ENCODE measurements at places on chromosomes 1 and 21.

GRCh38 chr1:43913051-43913501 lies 20.5 kb upstream of the ARTN start:
- DNase-seq, result no peak

GRCh38 chr1:113981962-113982931 lies 3.0 kb downstream of the OLFML3 start:
- DNase-seq, result peak; percentile 90

- no peak for DNase-seq
These were observed 174.8 kb downstream of the TNFSF18 start for GRCh38 chr1:172875892-172876291.

DNA sequence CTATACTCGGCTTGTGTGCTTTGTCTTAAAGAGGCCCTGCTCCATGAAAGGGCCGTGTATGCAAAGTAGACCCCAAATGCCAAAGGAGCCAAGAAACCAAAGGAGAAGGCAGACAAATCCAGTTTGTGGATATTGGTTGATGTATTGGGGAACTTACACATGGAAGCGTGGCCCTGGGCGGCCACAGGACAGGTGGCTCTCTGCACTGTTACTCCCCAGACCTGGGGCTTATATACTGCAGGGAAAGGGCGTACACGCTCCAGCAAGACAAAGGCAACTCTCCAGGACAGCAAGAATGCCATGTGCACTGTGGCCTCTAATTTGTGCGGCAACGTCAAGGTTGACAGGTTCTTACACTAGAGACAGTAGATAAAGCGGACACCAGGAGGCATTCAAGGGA lies 24.8 kb downstream of the RSPH1 start:
- no peak for DNase-seq

DNA sequence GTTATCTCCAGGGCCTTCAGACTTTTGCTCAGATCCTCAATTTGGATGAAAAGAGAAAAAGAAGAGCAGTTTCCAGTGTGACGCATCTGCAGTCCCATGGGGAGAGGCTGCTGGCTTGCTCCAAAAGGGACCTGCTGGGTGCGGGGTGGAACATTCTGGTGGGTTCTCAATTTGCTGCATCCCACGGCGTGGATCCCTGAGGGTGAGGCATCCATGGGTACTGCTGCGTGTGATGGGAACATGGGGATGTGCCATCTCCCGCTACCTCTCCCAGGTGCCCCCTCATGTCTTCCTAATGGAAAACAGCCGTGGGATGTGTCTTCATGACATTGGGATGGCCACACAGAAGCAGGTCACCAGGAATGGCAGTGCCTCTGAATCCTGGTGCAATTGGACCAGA lies 221.3 kb upstream of the AJAP1 start:
- no peak for DNase-seq

DNA sequence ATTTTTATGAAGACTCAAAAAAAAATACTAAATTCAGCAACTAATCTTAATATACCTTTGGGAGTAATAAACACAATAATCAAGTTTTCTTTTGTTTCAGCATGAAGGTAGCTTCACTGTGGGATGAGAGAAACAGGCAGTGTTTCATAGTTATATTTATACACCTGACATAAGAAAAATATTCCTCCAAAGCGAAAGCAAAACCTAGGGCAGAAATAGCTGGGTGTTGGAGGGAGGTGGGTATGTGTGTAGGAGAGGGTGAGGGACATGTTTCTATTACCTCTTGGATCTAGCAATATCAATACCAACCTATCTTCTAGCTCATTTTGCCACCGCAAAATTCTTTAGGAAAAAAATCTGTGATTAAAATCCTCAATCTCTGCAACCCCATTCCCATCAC lies 24.9 kb upstream of the MAN1A2 start:
- no peak for DNase-seq

DNA sequence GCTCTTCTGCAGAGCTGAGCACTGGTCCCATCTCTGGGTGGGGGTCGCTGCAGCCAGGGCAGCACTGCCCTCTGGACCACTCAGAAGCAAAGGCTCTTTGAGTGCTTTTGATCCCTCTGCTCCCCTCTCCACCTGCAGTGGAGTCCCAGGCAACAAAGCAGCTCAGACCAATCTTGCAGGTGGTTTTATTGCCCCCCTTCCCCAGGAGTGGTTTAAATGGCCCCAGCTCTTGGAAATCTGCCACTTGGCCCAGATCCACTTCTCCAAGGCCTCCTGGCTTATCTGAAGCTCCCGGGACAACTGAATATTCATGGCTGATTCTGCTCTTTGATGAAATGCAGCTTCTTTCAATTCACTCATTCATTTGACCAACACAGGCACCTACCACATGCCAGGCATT lies 2.7 kb downstream of the STUM start:
- DNase-seq, result no peak

GRCh38 chr1:205229399-205229871 lies 1.7 kb downstream of the TMCC2 start:
- DNase-seq, result peak; percentile 70

GRCh38 chr1:206589206-206589605 lies 23.1 kb downstream of the EIF2D start:
- peak; percentile 92 for DNase-seq

- peak; percentile 9 for DNase-seq
These were observed 65.0 kb downstream of the WDR64 start for GRCh38 chr1:241716915-241717656.

GRCh38 chr1:169143984-169144383 lies 37.5 kb downstream of the ATP1B1 start:
- no peak for DNase-seq

Data from choroid plexus epithelial cell (primary cell).